ENCODE measurements at places on chromosomes 7 and 10.

DNA sequence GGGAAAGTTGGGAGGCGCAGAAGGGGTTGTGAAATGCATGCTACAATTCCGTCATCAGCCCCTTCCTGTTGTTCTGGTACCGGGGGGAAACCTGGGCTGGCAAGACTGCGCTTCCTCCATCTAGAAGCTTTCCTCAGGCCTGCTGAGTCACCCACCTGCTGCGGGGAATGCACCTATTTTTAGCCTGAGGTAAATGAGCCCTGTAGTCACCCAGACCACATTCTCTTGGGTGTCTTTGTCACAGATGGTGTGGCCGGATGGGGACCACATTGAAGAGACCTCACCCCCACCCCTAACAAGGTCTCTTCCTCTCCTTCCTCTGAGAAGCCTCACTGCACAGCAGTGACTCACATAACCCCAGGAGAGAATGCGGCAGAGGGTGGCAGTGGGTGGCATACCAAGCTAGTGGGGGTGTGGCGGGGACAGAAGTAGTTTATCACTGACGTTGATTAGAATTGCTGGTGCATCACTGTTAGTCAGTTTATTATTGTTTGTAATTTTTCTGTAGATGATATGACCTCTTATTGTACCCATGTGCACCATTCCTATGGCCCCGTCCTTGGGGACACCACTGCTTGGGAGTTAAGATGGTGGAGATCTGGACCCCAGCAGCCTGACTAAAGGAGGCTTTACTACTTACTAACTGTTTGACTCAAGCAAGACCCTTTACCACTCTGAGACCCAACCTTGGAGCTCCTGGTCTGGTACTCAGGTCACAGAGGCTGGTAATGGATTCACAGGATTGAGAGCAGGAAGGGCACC lies 83.0 kb upstream of the DUSP5 start:
- DNase-seq: no peak

GRCh38 chr10:87658321-87658795 lies 1.3 kb upstream of the PAPSS2 start:
- no peak for DNase-seq

DNA sequence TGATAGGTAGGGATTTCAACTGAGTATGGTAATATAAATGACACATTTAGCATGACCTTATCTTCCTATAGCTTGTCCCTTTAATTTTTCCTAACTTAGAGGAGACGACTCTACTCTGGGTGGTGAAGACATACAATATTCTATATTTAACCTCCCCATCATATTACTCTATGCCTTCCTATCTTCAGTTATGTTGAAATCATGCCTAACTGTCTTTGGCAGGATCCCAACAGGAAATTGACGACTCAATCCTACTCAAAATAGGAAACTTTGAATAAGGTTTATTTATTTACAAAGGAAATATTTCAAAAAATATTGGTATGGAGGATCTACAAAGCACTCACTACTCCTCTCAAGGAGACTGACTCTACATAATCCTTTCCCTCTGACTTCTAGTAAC lies 24.1 kb upstream of the SEMA3A start:
- no peak for DNase-seq

GRCh38 chr7:42572561-42572960 lies 335.6 kb upstream of the GLI3 start:
- no peak for DNase-seq

DNA sequence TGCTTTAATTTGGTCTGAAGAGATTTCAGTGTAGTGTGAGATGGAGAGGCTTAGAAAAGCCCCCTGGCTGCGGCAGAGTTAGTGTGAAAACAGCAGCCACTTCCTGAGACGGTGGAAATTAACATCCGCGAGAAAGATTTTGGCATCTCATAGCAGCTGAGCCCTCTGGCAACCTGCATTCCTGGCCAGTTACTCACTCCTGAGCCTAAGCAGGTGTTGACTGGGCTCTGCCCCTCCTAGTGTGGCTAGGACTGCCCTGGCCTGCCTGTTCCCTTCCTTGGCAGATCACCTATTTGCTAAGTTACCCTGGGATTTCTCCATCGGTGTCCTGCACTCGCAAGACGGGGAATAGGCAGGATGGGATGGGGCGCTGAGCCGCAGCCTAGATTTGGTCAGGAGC lies 57.6 kb upstream of the LMTK2 start:
- DNase-seq: no peak

DNA sequence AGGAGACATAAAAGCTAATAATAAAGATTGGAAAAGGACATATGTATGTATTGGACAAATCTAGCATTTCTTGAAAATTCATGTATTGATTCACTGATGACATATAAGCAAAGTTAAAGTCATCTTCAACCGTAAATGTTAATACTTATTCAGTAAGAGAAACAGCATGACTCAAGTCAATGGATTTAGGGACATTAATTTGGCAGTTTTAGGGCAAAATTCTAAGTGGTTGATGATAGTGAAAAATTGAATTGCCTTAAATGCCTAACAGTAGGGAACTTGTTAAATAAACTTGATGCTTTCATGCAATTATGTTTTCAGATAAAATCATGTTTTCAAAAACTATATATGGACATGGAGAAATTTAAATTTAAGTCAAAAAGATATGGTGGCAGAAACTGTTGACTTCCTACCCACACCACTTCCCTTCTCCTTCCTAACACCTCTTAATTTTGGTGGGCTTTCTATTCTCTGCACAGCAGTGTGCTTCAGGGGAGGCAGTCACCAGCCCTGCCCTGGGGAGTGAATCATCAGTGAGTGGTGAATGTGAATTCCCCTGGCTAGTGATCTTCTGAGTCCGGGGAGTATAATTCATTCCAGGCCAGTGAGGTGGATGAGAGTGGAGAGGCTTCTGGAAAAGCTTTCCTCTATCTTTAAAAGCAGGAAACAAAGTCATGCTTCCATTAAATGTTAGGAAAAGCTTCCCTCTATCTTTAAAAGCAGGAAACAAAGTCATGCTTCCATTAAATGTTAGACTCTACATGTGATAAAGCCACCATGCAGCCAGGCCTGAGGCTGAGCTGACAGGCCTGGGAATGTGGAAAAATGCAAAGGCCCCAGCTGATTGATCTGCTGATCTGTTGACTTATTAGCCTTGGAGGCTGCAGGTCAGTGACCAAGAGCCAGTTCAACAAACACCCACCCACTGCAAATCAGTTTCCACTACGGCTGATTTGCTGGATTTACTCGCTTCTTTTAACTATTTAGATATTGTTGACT lies 25.2 kb upstream of the ITGB1 start:
- no peak for DNase-seq

GRCh38 chr10:96493871-96494525 lies 19.7 kb downstream of the TLL2 start:
- DNase-seq: no peak

GRCh38 chr10:25561758-25562157 lies 372.3 kb upstream of the MYO3A start:
- DNase-seq: no peak

- no peak for DNase-seq
These were observed 363.9 kb upstream of the MGMT start for GRCh38 chr10:129102906-129103693.

DNA sequence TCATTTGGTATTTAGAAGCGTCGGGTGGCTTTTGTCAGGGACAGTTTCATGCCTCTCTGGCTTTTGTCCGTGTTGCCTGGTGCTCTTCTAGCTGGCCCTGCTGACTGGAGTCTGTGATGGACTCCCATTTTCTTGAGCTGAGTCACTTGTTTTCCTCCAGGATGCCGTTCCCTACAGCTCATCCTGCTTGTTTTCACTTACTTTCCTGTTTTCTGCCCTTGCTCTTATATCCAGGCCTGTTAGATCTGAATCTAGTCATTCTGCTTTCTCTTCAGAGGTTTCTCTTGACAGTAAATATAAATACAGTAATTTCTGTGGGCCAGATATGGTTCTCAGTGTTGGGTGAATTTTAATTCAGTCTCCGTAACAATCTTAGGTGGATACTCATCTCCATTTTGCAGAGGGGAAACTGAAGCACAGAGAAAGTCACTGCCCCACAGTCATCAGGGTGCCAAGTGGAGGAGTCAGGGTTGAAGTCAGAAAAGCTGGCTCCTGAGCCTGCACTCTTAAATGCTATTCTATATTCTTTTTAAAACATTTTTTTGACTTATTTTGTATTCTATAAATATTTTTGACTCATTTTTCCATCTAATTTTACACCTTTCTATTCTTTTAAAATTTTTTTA lies 85.4 kb downstream of the CCNY start:
- peak; percentile 33 for DNase-seq

DNA sequence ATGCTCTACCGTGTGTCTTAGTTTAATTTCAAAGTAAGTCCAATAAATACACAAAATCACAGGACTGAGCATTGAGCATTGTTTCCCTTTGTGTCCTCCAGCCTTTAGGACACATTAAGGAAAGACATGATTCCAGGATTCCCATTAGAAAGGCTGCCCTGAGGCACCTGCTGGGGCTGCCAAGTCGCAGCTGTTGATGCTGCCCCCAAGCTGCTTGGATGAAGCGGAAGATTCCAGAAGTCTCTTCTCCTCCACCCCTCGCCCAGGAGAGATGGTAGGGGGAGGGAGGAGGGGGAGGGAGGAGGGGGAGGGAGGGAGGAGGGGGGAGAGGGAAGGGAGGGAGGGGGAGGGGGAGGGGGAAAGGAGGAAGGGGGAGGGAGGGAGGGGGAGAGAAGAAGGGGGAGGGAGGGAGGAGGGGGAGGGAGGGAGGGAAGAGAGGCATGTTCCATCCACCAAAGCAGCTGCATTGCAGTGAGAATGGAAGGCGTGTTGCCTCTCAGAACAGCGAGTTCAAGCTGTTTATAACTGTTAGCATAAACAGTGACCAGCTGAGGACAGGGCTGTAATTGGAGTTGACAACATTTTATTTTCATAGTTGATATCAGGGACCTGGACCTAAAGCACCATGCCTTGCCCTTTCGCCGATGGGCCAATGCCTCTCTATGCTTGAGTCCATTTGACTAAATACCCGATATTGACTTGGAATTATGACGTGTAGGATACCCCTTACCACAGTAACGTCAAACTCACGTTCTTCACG lies 67.3 kb downstream of the DIP2C start:
- peak; percentile 58 for DNase-seq

DNA sequence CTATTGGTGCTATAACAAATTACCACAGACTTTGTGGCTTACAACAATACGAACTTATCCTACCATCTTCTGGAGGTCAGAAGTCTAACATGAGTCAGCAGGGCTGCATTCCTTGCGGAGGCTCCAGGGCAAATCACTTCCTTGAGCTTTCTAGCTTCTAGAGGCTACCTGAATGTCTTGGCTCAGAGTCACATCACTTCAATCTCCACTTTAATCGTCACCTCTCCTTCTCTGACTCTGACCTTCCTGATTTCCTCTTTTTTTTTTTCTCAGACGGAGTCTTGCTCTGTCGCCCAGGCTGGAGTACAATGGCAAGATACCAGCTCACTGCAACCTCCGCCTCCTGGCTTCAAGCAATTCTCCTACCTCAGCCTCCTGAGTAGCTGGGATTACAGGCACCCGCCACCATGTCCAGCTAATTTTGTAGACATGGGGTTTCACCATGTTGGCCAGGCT lies 44.6 kb upstream of the ANAPC16 start:
- DNase-seq: no peak

DNA sequence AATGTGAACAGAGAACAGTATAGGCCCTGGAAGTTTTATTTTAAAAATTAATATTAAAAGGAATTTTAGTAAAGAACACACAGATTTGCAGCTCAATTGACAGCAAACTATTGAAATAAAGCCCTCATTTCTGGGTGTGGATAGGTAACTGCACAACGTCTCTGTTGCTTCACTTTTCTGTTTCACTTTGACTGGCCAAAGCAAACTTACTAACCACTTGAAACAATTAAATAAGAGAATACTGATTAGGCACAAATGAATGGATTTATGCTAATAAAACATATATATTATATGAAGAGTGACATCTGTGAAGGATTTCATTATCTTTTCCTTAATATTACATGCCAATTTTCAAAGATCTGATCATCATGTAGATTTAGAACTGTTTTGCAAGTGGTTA lies 11.9 kb downstream of the ZNF804B start:
- DNase-seq: no peak

DNA sequence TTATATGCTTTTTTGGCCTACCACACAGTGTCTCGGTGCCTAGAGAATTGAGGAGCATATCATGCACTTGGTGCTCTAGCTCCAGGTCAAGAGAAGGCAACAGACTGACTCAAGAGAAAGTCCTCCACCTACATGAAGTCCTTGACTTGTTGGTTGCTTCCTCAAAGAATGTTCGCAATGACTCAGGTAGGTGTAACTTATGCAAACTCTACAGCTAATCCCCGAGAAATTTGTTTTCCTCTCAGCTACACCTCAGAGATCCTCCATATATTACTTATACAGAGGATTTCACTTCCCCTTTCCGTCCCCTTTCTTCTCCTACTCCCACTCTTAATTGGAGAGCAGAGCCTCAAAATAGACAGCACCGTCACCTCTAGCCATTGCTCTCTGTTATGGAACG lies 1013.1 kb downstream of the KCNMA1 start:
- DNase-seq: no peak

DNA sequence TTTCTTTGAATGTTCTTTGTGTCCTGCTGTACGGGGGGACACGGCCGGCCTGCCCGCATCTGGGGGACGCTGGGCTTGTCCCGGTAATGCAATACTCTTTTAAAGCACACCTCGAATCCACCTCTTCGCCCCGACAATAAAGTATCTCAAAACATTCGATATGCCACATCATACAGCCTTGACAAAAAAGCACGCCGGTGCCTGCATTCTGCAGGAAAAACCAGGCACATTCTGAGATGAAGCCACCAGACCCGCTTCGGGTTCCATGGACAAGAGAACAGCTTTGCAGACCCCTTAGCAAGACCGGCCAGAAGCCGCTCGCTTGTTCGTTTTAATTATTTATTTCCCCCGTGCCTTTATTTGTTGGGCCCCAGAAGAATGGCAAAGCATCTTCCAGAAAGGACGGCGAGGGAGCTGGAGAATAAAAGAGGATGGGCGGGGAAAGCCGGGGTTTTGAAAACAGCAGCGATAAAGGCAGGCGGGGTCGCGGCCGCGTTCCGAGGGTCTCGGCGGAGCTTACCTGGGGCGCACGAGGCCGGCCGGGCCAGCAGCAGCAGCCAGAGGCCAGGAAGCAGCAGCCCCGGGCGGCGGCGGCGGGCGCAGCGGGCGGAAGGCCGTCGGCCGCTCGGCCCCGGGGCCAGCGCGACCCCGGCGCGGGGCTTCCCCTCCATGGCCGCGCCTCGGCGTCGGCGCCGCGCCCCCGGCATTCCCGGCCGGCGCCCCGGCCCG lies 462 bp downstream of the KIAA1549 start:
- DNase-seq: no peak

GRCh38 chr7:124030964-124031363 lies 1.9 kb downstream of the TMEM229A start:
- no peak for DNase-seq

DNA sequence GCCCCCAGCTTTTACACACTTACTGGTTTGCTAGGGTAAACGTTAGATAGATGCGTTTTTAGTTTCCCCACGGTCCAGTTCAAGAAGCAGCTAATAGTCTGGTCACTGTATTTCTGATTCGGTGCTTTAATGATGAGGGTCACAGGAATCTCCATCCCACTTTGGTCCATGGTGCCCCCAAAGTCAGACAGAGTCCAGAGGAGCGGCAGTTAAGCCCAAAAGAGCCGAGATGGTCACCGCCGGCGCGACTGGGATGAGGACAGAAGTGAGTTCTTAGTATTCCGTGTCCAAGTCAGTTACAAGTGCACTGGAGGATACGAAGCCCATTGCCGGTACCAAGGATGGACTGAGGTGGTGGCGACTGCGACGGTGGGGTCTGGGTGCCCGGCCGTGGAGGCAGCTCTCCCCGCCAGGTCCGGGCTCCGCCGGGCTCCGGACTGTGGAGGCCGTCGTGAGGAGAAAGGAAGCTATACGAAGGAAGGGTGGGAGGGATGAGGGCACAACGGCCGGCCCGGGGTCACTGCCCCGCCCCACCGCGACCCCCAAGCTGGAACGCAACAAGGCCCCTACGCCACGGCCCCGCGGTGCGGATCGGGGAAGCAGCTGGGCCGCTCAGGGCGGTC lies 663 bp downstream of the HERPUD2 start:
- no peak for DNase-seq

- no peak for DNase-seq
These were observed 12.9 kb upstream of the ZMIZ1 start for GRCh38 chr10:79055892-79056291.

Measured in hippocampal formation (tissue), 2 donors.